Esophagus squamous epithelium (tissue), 5 donors: ENCODE measurements at places on chromosomes 1 and 21.

DNA sequence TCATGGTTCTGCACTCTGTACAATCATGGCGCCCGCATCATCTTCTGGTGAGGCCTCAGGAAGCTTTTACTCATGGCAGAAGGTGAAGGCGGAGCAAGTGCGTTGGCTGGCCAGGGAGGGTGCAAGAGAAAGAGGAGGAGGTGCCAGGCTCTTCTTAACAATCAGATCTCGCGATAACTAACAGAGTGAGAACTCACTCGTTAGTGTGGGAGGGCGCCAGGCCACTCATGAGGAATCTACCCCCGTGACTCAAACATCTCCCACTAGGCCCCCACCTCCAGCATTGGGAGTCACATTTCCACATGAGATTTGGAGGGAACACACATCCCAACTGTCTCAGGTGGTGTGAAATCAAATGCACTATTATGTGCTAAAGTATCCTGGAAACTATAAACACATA lies 220.2 kb upstream of the CSF3R start:
- no peak for DNase-seq

- no peak for DNase-seq
Measured at GRCh38 chr1:109371341-109371739, 26.4 kb downstream of the SORT1 start.

- DNase-seq: no peak
Measured at GRCh38 chr1:73066866-73067265, 784.5 kb upstream of the NEGR1 start.

DNA sequence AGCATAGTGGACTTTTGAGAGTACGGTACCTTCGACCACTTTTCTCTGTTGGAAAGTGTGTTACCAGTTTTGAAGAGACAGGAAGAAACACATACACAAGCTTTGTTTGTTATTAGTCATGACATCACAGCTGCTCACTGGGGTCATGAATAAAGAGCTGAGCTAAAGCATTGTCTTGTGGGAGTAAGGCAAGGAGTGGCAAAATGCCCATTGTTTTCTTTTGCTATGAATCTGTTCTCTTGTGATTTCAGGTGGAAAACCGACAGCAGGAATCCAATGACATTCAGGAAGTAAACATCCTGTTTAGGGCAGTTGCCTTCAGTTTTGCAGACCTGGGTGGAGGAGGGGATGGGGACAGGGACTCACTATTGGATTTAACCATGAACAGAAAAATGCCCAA lies 66.2 kb downstream of the RGL1 start:
- DNase-seq: no peak

- DNase-seq: no peak
Measured at GRCh38 chr1:92123868-92124267, 43.7 kb downstream of the BTBD8 start.

GRCh38 chr1:1517973-1518620 lies 6.1 kb downstream of the ATAD3A start:
- DNase-seq: no peak

GRCh38 chr1:26290122-26290881 lies 10.4 kb downstream of the SH3BGRL3 start:
- DNase-seq: no peak

DNA sequence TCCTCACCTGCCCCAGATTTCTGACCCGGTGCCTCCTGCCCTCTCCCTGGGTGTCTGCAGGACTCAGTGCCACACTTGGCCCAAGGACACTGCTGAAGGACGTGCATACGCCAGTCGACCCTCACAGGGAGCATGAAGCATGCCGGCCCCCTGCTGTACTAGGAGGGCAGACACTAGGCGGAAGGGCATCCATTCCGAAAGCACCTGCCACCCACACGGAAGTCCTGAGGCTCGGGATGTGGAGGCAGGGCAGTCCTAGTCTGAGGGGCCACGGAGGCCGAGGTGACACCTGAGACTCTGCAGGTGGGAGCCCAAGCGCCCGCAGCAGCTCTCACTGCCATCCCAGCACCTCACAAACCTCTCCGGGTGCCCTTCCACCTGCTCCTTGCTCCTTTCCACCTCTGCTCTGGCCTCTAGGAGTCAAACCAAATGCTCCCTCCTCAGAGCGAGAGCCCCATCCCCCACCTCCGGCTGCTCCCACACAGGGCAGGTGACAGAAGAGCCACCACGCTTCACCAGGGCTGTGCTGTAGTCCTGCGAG lies 2.4 kb downstream of the NPHP4 start:
- DNase-seq: no peak

DNA sequence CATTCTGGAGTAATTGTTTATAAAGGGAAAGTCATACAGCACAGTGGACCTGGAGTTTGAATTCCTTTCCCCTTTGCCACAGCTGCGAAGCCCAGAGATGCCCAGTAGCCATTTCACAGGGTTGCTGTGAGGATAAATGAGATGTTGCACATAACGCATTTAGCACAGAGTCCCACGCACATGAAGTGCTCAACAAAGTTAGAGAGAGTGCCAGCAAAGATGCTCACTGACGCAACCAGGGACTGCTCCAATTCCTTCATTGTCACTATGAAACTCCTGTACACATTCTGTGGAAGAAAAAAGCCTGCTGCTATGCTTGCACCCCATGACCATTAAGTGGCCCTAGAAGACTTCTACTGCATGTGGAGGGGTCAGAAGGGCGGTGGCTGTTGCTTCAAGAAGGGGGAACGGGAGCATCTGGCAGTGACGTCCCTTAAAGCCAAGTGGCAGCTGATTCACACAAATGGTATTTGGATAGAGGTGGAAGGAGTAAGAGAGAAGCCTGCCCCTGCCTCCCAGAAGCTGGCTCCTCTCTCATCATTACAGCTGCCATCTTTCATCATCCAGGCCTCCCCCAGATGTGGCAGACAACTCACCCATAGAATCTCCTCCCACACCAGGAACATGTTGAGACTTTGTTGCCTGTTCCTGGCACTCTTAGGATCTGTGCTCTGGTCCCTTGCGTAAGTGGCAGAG lies 26.5 kb upstream of the VAV3 start:
- no peak for DNase-seq

DNA sequence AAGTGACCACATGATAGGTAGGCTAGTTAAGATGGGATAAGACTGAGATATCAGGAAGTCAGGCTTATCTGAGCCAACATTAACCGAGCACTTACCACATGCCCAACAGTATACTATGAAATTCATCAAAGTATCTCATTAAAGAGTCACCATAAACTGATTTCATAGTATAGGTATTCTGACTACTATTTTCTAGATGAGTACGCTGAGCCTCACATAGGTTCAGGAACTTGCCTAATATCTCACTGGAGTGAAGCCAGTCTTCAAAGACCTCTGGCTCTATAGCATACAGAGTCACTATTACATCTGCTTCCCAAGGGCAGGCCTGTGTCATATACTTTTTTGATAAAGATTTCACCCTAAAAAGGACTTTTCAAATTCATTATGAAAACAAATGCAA lies 115.6 kb upstream of the NGF start:
- DNase-seq: no peak

- DNase-seq: no peak
Measured at GRCh38 chr21:25005388-25005787, 601.9 kb downstream of the MRPL39 start.

DNA sequence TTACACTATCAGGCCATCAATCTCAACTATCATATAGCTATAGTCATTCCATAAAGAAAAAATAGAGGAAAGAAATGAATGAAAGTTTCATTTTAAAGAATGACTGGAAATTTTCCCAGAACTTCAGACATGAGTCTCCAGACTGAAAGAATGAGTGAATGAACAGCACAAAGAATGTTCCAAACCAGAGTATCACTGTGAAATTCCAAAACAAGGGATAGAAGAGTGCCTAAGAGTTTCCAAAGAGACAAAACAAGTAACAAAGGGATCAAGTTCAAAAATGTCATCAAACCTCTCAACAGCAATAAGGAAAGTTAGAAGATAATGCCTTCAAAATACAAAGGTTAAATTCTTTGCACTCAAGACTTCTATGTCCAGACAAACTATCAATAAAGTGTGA lies 114.9 kb downstream of the DENND1B start:
- no peak for DNase-seq

- no peak for DNase-seq
Measured at GRCh38 chr1:26169198-26169554, 413 bp upstream of the C1orf232 start.

DNA sequence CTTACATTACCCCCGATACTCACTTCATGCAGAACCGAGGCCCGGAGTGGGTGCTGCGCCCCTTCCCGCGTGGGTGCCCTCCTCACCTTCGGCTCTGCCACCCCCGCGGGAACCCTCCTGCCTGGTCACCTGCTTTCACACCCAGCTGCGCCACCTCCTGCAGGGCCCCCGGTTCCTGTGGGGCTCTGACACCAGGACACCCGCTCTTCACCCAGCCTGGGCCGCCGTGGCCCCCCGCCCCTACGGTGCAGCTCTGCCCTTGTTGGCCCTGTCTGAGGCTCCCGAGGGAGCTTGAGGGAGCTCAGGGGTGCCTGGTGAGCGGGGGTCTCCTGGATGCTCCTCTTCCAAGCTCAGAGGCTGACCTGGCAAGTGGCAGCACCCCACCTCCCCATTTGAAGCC lies 19.0 kb downstream of the RRP1 start:
- no peak for DNase-seq

DNA sequence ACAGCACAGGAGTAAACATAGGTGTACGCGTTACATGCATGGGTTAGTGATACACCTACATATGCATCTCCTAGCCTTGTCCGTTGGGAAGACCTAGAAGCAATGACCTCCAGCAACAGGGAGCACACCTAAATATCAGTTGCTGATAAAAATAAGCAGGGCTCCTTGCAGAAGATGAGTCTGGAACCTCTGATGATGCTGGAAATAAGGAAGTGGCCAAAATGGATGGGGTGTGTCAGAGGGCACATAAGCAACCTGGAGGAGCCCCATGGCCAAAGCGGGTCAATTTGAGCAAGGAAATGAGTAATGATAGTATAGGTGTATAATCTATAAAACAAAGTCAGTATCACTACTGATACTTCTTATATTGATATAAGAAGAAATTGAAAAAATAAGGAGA lies 13.7 kb downstream of the ADARB1 start:
- DNase-seq: no peak

DNA sequence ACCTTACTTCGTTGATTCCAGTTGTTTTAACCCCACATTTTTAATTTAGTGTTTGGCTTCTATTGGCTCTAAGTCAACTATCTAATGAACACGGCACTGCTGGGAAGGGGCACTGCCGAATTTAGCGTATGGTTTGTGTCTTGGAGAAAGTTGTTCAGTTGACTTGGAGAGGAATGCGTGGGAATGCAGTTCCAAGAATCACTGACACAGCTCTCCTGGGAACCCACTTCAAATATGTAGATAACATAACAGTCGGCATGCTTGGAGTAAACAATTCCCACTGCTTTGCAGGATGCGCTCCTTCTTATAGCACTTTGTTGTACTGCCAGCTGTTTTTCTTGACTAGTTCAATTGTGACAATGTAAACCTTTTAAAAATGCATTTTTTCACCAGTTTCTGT lies 104.3 kb downstream of the RYR2 start:
- no peak for DNase-seq

GRCh38 chr1:70890408-70890807 lies 157.2 kb downstream of the PTGER3 start:
- no peak for DNase-seq

- DNase-seq: no peak
Measured at GRCh38 chr1:240831191-240831631, 219.3 kb upstream of the GREM2 start.

- no peak for DNase-seq
Measured at GRCh38 chr1:86387916-86388627, 8.1 kb downstream of the ODF2L start.

- no peak for DNase-seq
Measured at GRCh38 chr1:214515544-214516433, 35.6 kb downstream of the PTPN14 start.

DNA sequence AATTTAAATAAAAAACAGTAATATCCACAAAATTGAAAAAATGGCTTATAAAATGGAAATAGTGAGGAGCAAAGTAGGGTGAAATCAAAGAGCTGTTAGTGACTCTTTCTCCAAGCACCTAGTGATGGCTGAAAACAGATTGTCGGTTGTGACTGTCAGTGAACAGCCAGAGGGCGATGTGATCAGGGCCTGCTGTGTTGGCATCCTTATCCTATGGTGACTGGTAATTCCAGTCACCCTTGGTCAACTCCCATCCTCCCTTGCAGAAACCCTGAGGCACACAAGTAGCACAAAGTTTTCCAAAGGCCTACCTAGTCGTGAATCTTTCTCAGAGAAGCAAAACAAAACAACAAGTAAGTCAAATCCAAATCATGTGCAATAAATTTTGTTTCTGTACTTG lies 599.8 kb upstream of the CXADR start:
- DNase-seq: no peak

GRCh38 chr1:89802841-89803240 lies 18.0 kb upstream of the LRRC8D start:
- DNase-seq: no peak

GRCh38 chr1:181712711-181713110 lies 229.4 kb downstream of the CACNA1E start:
- DNase-seq: no peak

DNA sequence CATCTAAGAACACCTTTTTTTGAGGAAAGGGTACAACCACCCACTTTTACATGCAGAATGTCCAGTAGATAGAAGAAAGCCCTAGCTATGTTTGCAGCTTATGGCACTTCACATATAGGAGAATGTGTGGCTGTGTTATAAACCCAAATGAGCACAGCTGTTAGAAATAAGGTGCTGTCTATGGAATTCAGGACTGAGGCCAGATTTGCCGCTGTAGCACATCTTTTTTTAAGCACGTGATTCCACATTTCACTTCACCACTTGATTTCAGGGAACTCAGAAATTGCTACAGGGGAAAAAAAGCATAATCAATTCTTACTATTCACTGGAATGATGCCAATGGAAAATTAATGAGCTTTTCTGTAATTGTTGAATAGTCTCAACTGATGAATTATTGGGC lies 147.2 kb upstream of the ADAMTS5 start:
- no peak for DNase-seq

GRCh38 chr1:37354876-37355650 lies 119.3 kb upstream of the ZC3H12A start:
- DNase-seq: no peak

DNA sequence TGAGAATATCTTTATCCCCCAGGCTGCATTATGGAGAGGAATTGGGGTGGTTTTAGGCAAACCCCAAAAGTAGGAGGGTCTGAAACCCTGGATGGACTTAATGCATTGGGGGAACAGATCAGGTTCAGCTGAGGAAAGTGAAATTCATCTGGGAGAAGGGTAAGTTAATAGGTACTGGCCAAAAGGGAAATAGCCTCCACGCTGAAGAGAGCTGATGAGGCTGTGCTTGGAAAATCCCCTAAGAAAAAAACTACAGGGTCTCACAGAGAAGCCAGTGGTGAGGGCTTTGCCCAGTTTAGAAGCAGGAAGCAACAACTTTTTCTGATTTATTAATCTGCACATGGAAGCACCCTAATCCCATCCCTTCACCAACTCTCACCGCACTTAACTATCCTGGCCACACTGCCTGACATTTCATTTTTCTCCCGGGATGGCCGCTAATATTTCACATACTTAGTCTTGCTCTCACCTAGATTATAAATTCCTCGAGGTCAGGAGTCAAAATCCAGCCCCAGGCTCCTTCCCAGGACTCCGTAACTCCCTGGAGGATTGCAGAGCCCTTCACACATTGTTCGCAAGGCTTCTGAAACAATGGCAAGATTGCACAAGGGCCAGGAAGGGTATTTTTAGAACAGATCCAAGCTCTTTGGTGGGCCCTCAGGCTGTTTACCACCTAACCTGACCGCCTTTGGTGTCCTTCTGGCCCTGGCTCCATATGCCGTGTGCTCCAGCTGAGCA lies 60.9 kb upstream of the TARBP1 start:
- DNase-seq: no peak

- no peak for DNase-seq
Measured at GRCh38 chr1:14567056-14567455, 31.4 kb upstream of the KAZN start.
